A673 (cell line): ENCODE measurements at places on chromosomes 6 and 20. TPM values are rescaled to one million over a fixed set of nuclear protein-coding genes. Genes with fewer than 3 reads are reported as not detected.

- DNase-seq, result no peak
These were observed 91.3 kb upstream of the HEY2 start for GRCh38 chr6:125658136-125658535.

- DNase-seq, result no peak
These were observed 31.2 kb downstream of the MUC22 start for GRCh38 chr6:31041372-31041974.

DNA sequence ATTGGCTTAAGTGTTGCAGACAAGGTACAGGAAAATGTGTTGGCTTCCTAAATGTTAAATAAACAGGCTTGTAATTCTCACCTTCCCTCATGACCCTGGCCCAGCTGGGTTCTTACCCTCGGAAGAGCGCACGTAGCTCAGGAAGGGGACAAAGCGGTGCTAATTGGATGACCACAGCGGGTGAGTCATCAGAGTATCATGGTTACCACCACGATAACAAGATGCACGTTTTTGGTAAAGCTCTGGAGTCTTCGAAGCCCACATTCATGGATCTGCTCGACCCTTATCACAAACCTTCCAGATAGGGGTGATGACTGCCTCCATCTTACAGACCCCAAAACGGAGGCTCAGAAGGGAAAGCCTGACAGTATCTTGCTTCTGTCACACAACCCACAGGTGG lies 32.8 kb downstream of the APCDD1L start:
- no peak for DNase-seq

WFDC12 gene
- total RNA-seq, result not detected in 2 replicates

RUNX2 gene
- total RNA-seq, result 4.0 and 4.9 TPM in 2 replicates
